ENCODE measurements at places on chromosomes 4 and X.

DNA sequence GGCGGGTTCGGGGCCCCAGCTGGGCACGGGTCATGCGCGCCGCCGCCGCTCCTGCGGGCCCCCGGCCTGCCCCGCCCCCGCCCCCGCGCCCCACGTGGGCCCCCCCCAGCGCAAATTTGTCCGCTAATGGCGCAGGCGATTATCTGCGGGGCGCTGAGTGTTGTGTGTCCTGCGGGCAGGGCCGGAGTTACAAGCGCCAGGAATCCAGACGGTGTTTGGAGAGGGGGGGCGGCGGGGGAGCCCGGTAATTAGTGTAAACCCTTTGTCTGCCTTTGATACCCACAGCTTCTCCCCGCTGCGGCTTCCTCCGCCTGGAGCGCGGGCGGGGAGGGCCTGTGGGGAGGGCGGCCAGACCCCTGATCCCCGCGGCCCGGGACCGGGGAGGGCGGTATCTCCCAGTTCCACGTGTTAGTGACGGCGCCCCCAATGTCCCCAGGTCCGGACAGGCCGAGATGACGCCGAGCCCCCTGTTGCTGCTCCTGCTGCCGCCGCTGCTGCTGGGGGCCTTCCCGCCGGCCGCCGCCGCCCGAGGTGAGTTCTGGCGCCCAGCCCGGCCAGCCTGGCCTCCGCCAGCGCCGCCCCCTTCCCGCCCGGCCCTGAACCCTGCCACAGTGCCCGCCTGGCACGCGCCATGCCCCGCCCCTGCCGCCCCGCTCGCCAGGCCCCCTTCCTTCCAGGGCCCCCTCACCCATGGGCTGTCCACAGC is 761 bp downstream of the FGFRL1 start:
- DNase-seq: peak; percentile 26

GRCh38 chr4:35802644-35803043 is 441.7 kb downstream of the ARAP2 start:
- no peak for DNase-seq

DNA sequence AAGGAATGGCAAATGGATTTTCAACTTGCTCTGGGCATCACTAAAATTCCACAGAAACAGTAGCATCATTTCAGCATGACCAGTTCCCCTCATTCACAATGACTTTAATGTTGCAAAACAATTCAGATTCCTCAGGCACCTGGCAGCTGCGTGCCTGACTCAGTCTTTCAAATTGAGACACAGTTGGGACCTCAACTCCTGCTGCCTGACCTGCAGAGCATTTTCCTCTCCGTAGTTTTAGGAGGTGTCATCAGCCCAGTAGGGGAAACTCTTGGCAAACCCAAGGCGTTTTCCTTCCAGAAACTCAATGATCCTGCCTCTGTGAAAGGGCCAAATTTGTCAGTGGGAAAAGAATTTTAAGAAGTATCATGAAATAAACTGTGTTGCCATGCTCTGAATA is 388.9 kb downstream of the SPRY1 start:
- DNase-seq: no peak

GRCh38 chrX:39220952-39221351 is 419.7 kb downstream of the MID1IP1 start:
- no peak for DNase-seq

- DNase-seq: no peak
These were observed 179.0 kb downstream of the BEND2 start for GRCh38 chrX:18041656-18042055.

- DNase-seq: no peak
These were observed 15.7 kb upstream of the HSFX1 start for GRCh38 chrX:149758068-149758714.

DNA sequence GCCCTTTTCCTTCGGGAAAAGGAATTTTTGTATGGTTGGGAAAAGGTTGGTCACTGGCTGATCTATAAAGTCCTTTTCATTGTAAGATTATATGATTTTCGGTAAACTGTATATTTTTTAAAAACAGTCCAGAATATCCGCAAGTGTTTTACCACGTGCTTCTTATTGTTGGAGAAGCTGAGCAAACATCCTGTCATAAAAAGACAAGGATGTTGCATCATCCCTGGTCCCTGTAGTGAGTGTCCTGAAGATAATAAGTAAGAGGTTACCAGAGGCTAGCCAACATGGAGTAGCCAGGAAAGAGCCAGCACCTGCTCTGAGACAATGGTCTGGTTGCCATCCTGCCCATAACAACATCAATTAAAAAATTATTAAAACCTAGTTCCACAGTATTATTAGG is 5.1 kb downstream of the CXCL9 start:
- DNase-seq: no peak

- no peak for DNase-seq
These were observed 756.1 kb downstream of the FAM133A start for GRCh38 chrX:94430091-94430490.

GRCh38 chr4:85600501-85600900 is 125.6 kb downstream of the ARHGAP24 start:
- no peak for DNase-seq

DNA sequence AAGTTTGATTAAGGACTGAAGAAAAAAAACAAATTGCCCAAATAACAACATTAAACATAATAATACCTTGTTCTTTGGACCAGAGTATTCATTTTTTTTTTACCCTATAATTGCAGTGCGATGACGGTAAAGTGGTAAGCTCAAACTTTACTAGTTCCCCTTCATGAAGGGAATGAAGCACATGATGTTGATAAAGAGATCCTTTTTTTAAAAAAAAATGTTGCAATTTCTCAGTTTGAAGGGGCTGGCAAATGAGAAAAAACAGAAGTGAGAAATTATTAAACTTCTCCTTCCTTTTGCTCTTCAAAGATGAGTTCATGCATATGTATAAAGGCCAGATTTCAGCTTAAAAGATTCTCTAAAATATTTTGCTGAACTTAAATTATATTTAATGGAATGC is 231.7 kb downstream of the C4orf33 start:
- no peak for DNase-seq
